ENCODE measurements at places on chromosomes 6 and 20.
A peak's percentile ranks its signal among the peaks of the same experiment; 100 is the strongest.

- DNase-seq = peak; percentile 2
These were observed 33.9 kb downstream of the SLC17A4 start for GRCh38 chr6:25788305-25788922.

DNA sequence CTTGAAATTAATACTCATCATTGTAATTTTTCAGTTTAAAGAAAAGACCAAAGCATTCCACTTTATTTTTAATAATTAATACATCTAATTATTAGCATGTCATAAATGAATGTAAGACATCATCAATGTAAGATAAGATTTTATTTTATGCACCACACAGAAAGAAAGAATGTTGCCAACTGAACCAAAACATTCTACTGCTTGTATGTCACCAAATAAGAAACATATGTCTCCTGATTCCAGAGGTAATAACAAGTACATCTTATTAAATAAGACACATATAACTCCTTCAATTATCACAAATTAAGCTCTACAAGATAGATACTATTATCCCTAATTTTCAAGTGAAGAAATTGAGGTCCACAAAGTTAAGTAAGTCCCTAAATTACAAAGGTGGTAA is 189.5 kb downstream of the GMDS start:
- DNase-seq = no peak

DNA sequence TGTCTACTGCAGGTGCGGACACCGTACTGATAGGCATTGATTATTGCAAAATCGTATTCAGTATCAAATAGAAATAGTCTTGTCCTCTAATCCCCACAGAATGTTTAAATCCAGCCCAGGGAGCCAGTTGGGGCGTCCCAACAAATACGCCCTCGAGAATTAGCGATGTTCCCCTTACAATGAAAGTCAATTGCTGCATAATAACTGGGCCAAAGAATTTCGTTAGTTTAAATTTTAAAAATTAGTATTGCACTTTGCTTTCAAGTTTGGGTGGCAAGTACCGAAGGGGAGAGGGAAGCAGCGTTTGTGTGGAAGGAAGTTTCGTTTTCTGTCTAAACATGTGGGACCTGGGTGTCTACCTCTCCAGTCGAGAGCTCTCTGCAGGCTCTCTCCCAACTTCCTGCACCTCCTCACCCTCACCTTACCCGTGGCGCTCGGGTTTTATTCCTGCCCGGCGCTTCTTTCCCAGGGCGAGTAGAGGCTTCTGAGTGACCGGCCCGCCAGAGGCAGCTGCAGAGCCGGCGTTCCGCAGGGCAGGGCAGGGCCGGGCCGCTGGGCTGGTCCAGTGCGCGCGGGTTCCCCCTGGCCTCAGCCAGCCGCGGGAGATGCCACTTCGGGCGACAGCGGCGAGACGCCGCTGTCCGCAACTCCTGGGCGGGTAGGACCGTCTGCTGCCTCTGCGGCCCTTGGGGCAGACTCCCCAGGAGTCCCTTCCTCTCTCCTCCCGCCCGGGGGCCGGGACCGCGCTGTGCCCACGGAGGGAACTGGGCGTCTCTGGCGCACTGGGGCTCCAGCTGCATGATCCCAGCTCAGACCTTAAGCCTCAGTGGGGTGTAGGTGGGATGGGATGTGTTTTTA is 862 bp upstream of the TFAP2C start:
- no peak for DNase-seq

GRCh38 chr20:54839224-54839623 is 363.8 kb downstream of the DOK5 start:
- DNase-seq = no peak

DNA sequence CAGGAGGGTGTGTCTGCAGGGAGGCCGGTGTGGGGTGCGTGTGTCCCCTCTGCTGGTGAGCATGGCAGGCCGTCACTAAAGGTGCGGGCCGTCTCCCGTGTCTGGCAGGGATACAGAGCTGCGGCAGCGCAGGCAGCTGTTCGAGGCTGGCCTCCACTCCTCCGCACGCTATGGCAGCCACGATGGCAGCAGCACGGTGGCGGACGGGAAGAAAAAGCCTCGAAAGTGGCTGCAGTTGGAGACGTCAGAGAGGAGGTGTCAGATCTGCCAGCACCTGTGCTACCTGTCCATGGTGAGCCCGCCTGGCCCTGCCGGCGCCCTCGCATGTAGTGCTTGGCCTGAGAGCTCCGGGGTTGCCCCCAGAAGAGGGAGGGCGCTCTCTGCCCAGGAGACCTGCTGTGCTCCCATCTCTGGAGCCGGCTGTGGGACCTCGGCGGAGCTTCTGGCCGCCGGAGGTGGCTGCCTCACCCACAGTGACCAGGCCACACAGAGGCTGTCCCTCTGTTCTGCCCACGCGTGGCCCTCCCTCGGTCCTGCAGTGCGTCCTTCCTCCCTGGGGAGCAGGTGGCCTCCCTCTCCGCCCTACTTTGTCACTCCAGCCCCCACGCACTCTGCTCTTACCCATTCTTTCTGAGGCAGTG is 149.6 kb downstream of the DTNBP1 start:
- no peak for DNase-seq

- no peak for DNase-seq
These were observed 3.6 kb upstream of the CCN2 start for GRCh38 chr6:131954775-131955107.

- no peak for DNase-seq
These were observed 82.3 kb downstream of the EPHA7 start for GRCh38 chr6:93337014-93337413.

- DNase-seq = no peak
These were observed 44.1 kb upstream of the SLC22A1 start for GRCh38 chr6:160077526-160077925.

DNA sequence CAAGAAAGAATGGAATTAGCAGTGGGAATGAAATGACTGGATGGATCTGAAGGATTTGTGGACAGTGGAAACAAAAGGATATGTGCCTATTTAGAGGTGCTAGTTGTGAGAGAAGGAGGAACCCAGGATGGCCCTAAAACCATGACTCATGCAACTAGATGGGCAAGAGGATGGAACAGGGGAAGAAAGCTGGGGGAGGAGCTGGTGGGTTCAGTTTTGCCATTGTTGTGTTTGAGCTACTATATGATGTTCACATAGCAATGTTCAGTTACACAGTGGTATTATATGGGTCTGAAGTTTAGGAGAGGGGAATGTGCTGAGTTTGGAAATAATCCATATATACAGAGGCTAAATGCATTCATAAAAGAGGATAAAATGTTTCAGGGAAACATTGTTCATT is 125.7 kb upstream of the SSTR4 start:
- no peak for DNase-seq

DNA sequence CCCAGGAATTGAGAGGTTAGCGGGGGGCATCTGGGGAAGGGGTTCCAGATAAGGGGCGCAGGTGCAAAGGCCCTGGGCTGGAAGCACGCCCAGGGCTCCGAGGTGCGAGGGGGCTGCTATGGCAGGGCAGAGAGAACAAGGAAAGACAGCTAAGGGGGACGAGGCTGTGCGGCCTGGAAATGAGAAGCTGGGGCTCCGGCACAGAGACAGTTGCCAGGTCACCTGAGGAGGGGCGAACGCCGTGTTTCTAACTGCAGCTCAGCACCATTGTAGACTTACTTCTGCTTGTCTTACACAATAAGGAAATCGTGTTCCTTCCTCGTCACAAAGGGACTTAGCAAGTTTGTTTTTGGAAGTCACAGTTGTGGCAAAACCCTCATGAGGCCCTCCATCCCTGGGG is 68.9 kb upstream of the TBXT start:
- no peak for DNase-seq

DNA sequence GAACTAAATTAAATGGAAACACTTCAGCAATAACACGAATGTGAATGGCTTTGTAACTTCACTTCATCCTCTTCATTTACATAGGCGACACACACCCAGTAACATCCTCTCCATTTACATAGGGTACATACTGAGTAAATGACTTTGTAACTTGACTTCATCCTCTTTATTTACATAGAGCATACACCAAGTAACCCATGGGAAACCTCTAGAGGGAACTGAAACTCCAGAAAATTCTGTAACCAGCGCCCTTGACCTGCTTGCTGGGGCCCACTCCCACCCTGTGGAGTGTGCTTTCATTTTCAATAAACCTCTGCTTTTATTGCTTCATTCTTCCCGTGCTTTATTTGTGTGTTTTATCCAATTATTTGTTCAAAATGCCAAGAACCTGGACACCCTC is 81.6 kb upstream of the OPRM1 start:
- no peak for DNase-seq

DNA sequence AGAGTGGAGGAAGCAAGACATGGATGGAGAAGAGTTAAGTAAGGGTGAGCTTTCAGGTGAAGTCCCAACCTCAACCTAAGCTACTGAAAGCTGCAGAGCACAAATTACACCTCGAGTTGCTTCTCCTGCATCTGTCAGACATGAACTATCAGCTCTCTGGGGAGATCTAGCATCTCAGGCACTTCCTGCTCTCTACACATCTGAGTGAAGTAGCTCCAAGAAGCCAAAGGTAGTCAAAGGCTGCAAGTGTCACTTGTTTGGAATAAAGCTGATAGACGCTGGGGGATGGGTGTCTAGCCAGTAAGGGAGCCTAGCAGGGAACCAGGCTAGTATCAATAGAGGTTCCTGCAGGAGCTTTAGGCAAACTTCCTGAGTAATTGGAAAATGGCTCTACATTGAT is 228.0 kb downstream of the PLCB1 start:
- DNase-seq = no peak

DNA sequence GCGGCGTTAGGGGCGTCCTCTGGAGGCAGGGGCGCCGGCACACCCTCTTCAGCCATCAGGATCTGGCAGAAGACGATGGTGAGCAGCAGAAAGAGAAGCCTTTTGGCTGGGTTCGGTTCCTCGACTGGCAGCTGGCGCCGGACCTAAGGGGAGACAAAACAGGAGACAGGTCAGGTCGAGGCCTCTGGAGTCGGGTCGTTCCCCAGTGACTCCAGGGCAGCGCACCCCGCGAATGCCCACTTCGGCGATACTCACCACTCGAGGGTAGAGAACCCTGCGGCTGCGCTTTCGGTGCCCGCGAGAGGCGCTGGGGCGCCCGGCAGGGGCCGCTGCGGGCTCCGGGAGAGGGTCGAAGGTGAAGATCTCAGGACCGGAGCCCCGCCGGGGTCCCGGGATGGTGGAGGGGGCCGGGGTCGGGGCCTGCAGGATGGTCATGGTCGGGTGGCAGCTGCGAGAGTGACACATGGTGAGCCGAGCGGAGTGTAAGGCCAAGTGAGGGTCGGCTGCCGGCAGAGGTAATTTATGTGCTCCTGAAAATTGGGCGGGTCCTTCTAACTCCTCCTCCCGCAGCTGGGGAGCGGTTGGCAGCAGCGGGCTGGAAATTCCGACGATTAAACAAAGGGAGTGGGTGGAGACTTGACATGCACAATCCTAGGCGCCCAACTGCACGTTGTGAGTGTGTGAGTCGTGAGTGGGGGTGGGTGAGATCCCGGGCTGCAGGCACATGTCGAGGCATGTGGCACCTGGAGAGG is at the start of gene IER3:
Gene IER3 (minus strand): TSS at position 494 of the 752 bp plus-strand sequence. CDS start 29 bp downstream, at position 465.
- peak; percentile 63 for DNase-seq

- no peak for DNase-seq
These were observed 20.1 kb downstream of the PLCB1 start for GRCh38 chr20:8152183-8152582.

DNA sequence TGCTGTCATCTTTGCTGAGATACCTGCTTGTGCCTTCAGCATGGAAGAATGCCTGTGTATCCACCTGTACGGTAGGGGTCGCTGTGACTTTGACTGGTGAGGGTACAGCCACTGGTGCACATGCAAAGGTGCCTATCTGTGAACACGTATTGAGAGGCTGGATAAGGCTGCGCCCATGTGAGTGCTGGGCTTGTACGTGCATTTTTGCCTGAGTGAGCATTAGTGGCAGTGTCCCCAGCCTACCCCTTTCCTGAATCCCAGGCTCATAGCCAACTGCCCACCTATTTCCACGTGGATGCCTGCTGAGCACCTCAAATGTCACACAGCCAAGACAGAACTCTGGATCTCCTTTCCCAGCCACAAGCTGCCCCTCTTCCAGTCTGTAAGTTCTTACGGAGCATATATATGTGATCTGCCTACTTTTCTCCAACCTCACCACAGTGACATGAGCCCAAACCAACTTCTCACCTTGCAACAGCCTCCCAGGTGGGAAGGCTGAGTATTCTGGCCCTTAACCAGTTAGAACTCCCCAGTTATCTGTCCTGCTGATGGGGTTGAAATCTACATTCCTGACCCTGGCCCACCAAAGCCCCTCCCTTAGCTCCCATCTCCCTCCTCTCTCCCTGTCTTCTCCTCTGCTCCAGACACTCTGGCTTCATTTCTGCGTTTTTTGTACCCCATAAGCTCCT is 1.1 kb upstream of the SLC2A10 start:
- DNase-seq = no peak

DNA sequence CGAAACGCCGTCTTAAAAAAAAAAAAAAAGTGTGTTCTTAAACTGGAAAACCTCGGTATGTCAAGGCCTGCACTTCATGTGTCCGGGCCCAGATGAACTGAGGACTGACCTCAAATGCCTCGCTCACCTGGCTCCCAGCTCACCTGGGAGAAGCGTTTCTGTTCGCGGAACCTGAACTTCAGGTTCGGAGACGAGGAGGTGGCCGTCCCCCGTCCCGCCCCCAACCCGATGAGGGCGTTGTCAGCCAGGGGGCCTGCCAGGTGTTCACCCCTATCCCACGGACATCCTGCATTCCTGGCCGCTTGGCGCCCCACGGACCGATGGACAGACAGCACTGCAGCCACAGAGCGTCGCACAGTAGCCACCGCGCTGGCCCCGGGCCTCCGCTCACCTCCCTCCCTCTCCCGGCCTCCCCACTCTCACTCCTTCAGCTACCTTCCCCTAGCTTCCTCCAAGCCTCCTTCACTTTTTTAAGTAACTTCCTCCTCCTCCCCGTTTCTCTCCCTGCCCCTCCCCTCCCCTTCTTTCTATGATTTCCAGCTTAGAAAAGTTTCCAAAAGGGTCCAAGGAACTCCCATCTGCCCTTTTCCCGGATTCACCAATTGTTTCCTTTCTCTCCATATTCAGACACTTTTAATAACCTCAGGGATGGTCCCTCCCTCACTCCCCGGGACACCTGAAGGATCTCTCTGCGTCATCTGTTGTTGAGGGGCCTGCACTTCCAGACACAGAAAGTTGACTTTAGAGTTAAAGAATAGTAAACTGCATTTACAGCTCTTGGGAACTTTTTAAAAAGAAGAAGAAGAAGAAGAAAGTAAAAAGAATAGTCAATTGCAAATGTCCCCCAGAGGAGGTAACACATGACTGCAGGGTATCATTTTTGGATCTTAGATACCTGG is 22.7 kb upstream of the MCM3 start:
- no peak for DNase-seq

- peak; percentile 85 for DNase-seq
These were observed at the start of gene HMGN3 for GRCh38 chr6:79234150-79235022. Gene HMGN3 (minus strand): TSS chr6:79234682.

DNA sequence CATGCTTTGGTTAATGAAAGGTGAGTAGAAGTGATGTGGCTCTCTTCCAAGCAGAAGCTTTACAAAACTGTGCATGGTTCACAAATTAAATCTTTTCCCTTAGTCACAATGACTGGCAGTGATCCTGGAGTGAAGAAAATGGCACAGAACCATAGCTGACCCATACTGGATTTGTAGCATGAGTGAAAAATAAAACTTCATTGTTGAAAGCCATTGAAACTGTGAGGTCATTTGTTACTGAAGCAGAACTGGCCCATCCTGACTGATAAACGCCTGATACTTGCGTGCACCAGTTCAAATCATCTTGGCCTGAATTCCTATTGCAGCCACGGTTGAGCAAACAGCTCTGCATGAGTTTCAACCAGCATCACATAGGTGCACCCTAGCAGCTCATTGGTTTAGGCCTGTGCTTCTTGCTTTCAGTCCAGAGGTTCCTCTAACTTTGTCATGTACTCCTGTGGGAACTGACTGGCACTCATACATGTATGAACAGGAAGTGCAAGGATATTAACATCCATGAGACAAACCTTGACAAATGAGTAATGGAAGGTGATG is 40.5 kb downstream of the SAMD5 start:
- DNase-seq = no peak

- no peak for DNase-seq
These were observed 11.5 kb downstream of the ITPR3 start for GRCh38 chr6:33632558-33633039.
